ENCODE measurements at places on chromosomes 13 and 19. TPM values are rescaled to one million over a fixed set of nuclear protein-coding genes. Genes with fewer than 3 reads are reported as not detected.

The ERICH4 gene
- not detected for total RNA-seq

The SYCN gene
- not detected for total RNA-seq

The ZNF724 gene
- total RNA-seq = 50.0 TPM

The CEACAM3 gene
- not detected for total RNA-seq

The SEMA6B gene
- total RNA-seq = 28.1 TPM

The SIGLEC10 gene
- total RNA-seq = not detected
